ENCODE measurements at places on chromosomes 5 and 9. TPM values are rescaled to one million over a fixed set of nuclear protein-coding genes. Genes with fewer than 3 reads are reported as not detected.

The AFAP1L1 gene
- polyA plus RNA-seq = 17.8 TPM

The SH3GL2 gene
- polyA plus RNA-seq = 0.33 TPM

The FLT4 gene
- polyA plus RNA-seq = 12.2 TPM

The PAEP gene
- 0.41 TPM for polyA plus RNA-seq

The EIF4E1B gene
- polyA plus RNA-seq = 0.61 TPM

The RNF180 gene
- polyA plus RNA-seq = 7.5 TPM

The CDK5RAP2 gene
- polyA plus RNA-seq = 61.1 TPM

The ANKS6 gene
- polyA plus RNA-seq = 7.4 TPM

The PCDHA11 gene
- 0.04 TPM for polyA plus RNA-seq

The AK8 gene
- polyA plus RNA-seq = 0.64 TPM

The RLN2 gene
- 179 TPM for polyA plus RNA-seq

The ASPN gene
- 4.5 TPM for polyA plus RNA-seq

The TLX3 gene
- polyA plus RNA-seq = not detected

The ZCCHC9 gene
- 20.7 TPM for polyA plus RNA-seq

The PCDHB13 gene
- polyA plus RNA-seq = 3.1 TPM

The PCDHGB5 gene
- polyA plus RNA-seq = 4.5 TPM

The EFNA5 gene
- 4.1 TPM for polyA plus RNA-seq

The FAM78A gene
- polyA plus RNA-seq = 3.5 TPM

The FAM153A gene
- 1.2 TPM for polyA plus RNA-seq

The PCDHB15 gene
- 6.7 TPM for polyA plus RNA-seq

The OR13D1 gene
- polyA plus RNA-seq = not detected

The S1PR3 gene
- 18.5 TPM for polyA plus RNA-seq

The OTULINL gene
- 5.6 TPM for polyA plus RNA-seq

The SPATA31E1 gene
- not detected for polyA plus RNA-seq

The TAF11L10 gene
- polyA plus RNA-seq = not detected

The EFCAB9 gene
- polyA plus RNA-seq = not detected

The SCAI gene
- polyA plus RNA-seq = 4.4 TPM

The SLCO4C1 gene
- polyA plus RNA-seq = not detected

The NEUROG1 gene
- polyA plus RNA-seq = 0.06 TPM

The FREM1 gene
- 0.79 TPM for polyA plus RNA-seq

The RECK gene
- 19.8 TPM for polyA plus RNA-seq

The SPATA31C2 gene
- polyA plus RNA-seq = not detected

The FOXI1 gene
- polyA plus RNA-seq = not detected

The TMEM267 gene
- polyA plus RNA-seq = 6.3 TPM

The CCDC183 gene
- polyA plus RNA-seq = 3.1 TPM

The SPATA31A3 gene
- polyA plus RNA-seq = not detected

The CER1 gene
- polyA plus RNA-seq = not detected

The DMGDH gene
- polyA plus RNA-seq = 2.1 TPM

The SLC6A7 gene
- not detected for polyA plus RNA-seq

The PCDHA1 gene
- not detected for polyA plus RNA-seq

The PRRX2 gene
- 0.77 TPM for polyA plus RNA-seq

The FRRS1L gene
- polyA plus RNA-seq = 10.2 TPM

The STING1 gene
- polyA plus RNA-seq = 49.9 TPM

The C5orf52 gene
- not detected for polyA plus RNA-seq

The FBLL1 gene
- 1.0 TPM for polyA plus RNA-seq

The MARVELD2 gene
- polyA plus RNA-seq = 0.30 TPM

The OR1L6 gene
- polyA plus RNA-seq = not detected

The NR3C1 gene
- 15.5 TPM for polyA plus RNA-seq

The FOXD4L5 gene
- not detected for polyA plus RNA-seq

All from ovary (tissue), 10 donors.